ENCODE measurements at places on chromosomes 1 and 21.

DNA sequence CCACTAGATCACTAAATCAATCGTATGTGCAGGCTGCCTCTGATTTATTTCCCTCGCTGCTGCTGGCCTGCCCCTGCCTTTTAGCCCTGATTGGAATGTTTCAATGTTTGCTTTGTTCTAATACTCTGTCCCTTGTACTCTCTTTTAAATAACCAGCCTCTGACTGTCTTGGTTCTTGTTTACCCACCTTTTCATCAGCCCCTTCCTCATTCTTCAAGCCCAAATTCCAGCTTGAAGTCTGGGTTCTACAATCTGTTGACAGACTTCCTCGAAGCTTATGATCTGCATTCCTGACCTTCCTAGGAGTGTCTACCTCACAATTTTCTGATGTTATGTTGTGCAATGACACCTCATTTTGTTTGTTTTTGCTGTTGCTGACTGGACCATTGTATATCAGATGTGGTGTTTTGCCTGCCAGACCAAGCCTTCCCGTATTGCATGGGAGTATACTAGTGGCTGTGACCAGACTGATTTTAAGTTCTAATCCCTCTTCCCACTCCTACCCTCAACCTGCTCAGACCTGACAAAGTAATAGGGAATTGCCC is 46.6 kb upstream of the APOBEC4 start:
- no peak for DNase-seq

GRCh38 chr1:80593197-80593596 is 1207.5 kb upstream of the ADGRL2 start:
- no peak for DNase-seq

DNA sequence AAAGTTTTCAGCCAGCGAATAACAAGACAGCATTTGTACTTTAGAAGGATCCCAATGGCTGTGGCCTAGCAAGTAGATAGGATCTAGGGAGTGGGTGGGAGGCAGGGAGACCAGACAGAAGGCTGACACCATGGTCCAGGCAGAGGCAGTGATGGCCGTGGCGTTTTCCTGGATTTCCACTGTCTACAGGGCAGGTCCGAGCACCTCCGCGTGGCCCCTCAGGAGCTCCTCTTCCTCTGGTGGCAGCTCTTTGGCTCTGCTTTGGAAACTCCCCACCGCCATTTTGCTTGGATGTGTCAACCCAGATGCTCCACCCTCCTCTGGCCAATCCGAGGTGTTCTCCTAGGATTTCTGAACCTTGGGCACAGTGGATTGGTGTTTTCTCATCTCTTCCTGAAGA is 25.1 kb downstream of the PADI4 start:
- DNase-seq = no peak

DNA sequence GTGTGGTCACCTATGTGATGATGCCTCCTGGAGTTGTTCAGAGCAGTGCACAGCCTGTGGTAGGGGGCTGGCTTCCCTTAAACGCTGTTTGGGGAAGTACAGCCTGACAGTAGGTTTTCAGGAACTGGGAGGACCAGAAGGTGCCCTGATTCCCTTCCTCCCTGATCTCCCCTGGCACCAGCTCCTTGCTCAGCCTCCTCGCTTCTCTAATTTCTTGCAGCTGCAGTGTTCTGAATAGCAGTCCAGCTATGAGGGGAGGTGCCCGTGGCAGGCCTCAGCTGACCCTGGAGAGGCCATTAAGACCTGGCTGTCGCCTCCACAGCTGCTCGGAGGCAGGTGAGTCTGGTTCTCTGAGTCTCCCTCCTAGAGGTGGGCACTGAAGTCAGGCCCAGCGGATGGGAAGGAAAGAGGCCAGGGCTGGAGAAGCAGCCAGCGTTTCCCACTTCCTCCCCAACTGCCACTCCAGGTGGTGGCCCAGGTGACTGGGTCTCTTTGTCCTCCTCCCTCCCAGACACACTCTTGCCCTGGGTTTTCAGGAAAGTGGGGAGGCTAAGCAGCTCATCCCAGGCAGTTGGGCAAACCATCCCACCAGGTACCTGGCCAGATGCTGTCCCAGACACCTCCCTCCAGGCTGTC is 52.0 kb upstream of the RPL11 start:
- no peak for DNase-seq

- DNase-seq = no peak
Measured at GRCh38 chr1:72521659-72522058, 239.3 kb upstream of the NEGR1 start.

GRCh38 chr21:18153063-18153462 is 91.6 kb upstream of the CHODL start:
- no peak for DNase-seq

GRCh38 chr1:28897789-28898188 is 16.6 kb upstream of the EPB41 start:
- no peak for DNase-seq

GRCh38 chr1:246280551-246280950 is 226.5 kb downstream of the SMYD3 start:
- DNase-seq = peak; percentile 52

- DNase-seq = no peak
Measured at GRCh38 chr1:152444045-152444444, 30.0 kb upstream of the CRNN start.

DNA sequence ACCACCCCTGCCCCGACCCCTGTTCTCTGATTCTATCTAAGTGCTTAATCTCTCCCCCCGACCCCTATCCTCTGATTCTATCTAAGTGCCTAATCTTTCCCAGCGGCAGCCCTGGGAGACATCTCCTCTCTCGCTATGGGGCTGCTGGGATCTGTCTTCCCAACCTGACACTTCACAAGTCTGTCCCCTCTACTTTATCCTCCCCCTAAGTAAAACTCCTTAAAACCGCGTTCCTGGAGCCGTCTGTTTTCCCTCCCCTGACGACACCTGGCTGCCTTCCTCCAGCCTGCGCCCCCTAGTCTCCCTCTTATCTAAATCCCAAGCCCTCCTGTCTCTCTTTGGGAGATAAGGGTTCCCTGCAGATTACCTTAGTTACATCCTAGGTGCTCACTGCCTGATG is 30.5 kb downstream of the EPHB2 start:
- no peak for DNase-seq

DNA sequence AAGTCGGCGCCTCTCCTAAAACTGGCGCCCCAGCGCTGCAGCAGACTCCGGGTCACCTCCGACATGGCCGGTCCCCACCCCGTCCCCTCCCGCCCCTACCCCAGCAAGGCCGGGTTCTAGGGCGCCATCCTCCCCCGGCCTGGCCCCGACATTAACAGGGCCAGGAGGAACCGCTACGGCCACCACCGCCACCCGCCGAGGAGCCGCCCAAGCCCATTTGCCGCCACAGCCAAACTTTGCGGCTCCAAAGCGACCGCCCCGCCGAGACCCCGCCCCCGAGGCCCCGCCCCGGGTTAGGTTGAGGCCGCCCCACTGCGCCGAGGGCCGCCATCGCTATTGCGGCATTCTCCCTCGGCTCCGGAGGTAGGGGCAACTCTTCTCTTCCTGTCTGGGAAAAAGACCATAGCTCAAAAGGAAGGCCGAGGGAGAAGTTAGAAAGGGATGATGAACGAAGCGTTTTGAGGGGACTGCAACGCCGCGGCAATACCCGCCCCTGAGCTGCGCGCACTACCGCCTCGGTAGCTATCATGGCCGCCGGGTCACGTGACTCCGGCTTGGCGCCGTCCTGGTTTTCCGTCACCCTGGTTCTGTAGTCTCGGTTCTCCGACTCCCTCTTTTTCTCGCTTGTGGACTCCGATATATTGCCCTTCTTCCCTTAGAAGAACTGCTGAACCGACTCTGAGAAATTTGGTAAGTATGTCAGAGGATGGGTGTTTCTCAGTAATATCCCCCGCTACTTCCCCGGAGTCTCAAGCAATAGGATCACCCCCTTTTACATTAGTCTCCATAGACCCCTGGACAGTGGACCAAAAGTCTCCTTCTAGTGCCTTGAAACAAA is at the start of the genes AIDA and BROX:
Gene AIDA, minus strand, starts transcription at position 239 of the 838 bp plus-strand sequence. Its CDS starts 174 bp downstream, at position 65.
Gene BROX, plus strand, starts transcription at position 312 of the 838 bp plus-strand sequence. CDS start 3,136 bp downstream, outside the sequence.
- peak; percentile 88 for DNase-seq

GRCh38 chr21:28247454-28248020 is 745.1 kb downstream of the LTN1 start:
- no peak for DNase-seq

- DNase-seq = no peak
Measured at GRCh38 chr21:32712641-32713040, 15.2 kb downstream of the SYNJ1 start.

GRCh38 chr1:99565606-99566289 is 80.2 kb upstream of the PALMD start:
- DNase-seq = no peak

GRCh38 chr21:40616377-40616704 is 230.6 kb downstream of the DSCAM start:
- peak; percentile 18 for DNase-seq
